Urothelium cell line (cell line): ENCODE measurements at places on chromosomes 2 and 18.

- DNase-seq, result peak; percentile 40
Observed at GRCh38 chr18:77124452-77124922, 8.1 kb downstream of the MBP start.

GRCh38 chr2:40085786-40086185 lies 306.7 kb upstream of the THUMPD2 start:
- DNase-seq, result no peak

DNA sequence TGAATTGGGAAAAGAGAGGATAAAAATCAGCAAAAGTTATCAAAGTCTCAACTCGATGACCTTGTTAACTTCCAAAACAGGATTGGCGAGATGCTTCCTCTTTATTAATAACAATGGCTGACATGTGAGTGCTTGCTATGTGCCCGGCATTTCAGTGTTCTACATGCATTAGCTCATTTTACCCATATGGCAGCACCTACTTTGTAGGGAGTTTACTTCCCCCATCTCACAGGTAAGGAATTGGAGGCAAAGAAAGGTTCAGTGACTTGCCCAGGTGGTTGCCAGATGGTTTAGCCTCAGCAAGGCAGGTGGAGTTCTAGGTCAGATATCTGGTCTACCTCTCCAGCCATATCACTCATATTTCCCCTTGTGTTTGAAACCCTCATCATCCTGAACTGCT lies 12.4 kb downstream of the TFCP2L1 start:
- DNase-seq, result no peak

GRCh38 chr18:74013955-74014354 lies 133.7 kb downstream of the FBXO15 start:
- peak; percentile 57 for DNase-seq

DNA sequence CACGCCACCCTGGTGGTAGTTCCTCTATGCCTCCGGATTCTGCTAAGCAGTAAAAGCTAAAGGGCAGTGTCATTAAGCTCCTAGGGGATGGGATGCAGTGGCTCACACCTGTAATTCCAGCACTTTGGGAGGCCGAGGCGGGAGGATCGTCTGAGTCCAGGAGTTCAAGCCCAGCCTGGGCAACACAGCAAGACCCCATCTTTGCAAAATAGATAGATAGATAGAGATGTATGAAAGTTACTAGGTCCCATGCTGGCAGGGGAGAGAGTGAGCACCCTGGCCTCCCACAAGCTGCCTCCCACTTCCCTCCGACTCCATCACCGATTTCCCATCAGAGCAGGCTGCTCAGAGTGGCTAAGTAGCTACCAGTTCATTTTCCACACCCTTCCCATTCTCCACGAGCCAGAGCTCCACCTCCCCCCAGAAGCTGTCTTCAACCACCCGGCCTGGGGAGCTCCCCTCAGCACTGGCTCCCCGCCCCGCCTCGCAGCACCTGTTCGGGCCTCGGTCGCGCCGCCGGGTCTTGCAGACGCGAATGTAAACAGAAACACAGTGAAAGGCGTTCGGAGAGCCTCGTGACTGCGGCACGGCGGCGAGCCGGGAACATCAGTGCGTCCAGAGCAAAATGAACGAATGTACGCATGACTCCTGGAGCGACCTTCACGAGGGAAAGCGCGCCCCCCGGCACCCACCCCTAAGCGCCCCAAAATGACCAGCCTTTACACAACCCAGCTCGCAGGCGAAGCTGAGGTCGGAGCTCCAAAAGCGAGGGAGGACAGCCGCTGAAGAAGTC lies 598 bp upstream of the CEP68 start:
- DNase-seq, result no peak

DNA sequence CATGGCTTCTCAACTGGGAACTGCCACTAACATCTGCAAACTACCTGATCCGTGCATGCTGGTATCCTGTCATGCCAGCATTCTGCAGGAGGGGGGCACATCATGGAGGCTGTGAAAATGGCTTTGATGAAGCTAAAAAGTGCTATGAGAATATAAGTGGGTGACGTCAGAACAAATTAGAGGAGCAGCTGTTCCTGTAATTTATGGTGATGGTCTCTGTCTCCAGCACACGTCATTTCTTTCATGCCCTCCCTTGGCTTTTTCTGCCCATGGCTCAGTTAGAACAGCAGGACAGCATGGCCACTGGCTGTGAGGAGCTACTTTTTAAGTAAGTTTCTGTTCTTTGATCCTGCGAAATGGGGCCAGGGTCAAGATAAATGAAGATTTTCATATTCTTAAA lies 466.3 kb downstream of the THSD7B start:
- DNase-seq, result no peak

- DNase-seq, result peak; percentile 54
Observed at GRCh38 chr2:10909050-10909995, 2.4 kb upstream of the KCNF1 start.

GRCh38 chr2:37526323-37526722 lies 145.1 kb downstream of the CDC42EP3 start:
- no peak for DNase-seq

GRCh38 chr18:79588636-79589481 lies 90.7 kb upstream of the CTDP1 start:
- DNase-seq, result peak; percentile 61

DNA sequence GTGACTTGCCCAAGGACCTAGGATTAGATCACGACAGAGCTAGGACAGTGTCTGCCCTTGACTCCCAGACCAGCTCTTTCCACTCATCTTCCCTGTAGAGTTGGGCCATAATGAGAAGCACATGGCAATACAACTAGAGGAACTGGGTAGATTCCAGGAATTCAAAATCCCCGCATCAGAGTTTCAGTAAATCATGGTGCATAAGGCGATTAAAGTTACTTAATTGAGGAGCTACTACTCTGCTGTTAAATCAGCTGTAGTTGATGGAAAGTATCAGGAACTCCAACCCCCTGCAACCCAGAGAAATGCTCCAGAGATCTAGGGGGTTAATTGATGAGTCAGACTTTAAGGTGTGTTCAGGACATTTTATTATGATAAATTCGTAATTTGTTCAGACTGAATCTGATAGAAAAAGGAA lies 5.7 kb downstream of the ANTXR1 start:
- no peak for DNase-seq
